ENCODE measurements at places on chromosomes 3 and 15.

DNA sequence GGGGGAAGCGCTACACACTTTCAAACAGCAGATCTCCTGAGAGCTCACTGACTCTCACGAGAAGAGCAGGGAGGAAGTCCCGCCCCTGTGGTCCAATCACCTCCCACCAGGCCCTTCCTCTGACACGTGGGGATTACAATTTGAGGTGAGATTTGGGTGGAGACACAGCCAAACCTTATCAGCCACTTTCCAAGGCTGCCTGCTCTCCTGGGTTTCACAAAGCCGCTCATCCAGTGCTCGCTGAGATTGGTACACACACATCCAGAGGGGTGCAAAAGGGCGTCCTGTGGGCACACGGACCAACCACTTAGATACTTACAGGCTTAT is 23.1 kb downstream of the XXYLT1 start:
- DNase-seq, result no peak

GRCh38 chr3:159263750-159264553 is 462.1 kb downstream of the MFSD1 start:
- peak; percentile 13 for DNase-seq

GRCh38 chr3:18559331-18559842 is 134.2 kb upstream of the SATB1 start:
- DNase-seq, result peak; percentile 50

GRCh38 chr3:45259133-45259532 is 33.0 kb upstream of the TMEM158 start:
- DNase-seq, result no peak

DNA sequence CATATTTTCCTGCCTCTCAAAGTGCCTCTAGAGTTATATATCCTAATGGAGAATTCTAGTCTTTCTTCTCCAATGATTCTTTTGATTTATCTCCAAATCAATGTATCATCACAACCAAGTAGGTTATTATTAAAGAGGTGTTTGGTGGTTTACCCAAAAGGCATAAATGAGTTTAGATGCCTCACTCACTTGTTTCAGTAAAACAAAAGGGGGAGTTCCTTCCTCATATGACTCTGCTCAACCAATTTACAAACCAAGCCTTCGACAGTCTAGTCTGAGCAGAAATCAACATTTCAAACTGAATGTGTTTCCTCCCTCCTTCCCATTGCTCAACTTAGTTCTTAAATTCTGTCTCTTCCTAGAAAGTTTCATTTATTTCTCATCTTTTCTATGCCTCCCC is 116.5 kb downstream of the TNIK start:
- DNase-seq, result no peak

DNA sequence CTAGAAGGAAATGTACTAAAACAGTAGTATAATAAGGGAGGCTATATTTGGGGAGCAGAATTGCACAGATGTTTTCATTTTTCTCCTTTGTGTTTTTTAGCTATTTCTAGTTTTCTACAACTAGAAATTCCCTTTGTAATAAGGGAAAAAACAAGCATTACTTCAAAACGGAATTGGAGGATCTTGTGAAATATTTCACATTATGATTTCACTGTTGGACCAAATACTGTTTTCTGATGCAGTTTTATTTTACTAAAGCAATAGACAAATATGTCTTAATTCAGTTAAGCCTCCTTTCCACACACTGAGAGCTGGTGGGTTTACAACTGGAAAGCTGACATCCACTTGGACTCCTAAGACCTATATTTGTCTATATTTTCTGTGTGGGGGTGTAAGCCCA is 7.3 kb downstream of the CCR1 start:
- DNase-seq, result no peak

GRCh38 chr3:142272200-142272891 is 47.0 kb upstream of the GK5 start:
- no peak for DNase-seq

GRCh38 chr3:44016818-44017217 is 224.9 kb upstream of the TOPAZ1 start:
- no peak for DNase-seq

DNA sequence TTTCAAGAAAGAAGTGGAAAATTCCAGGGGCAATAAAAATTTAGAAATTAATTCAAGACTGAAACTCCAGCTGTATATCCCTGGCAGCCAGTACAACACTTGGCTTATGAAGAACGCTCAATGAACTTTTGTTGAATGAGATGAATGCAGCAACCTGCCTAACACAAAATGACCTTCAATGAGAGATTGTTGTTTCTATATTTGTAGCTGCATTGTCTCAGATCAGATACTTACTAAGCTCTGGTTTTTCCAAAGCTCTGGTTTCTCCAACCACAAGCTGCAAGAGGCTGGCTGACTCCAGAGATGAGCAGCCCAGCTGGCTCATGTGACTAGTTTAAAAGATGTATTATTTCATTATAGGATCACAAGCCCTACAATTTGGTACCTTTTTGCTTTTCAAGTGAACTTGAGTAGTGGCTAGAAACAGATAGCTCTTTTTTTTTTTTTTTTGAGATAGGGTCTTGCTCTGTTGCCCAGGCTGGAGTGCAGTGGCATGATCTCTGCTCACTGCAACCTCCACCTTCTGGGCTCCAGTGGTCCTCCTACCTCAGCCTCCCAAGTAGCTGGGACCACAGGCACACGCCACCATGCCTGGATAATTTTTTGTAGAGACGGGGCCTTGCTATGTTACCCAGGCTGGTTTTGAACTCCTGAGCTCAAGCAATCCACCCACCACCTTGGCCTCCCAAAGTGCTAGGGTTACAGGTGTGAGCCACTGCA is 57.4 kb downstream of the UMPS start:
- no peak for DNase-seq

DNA sequence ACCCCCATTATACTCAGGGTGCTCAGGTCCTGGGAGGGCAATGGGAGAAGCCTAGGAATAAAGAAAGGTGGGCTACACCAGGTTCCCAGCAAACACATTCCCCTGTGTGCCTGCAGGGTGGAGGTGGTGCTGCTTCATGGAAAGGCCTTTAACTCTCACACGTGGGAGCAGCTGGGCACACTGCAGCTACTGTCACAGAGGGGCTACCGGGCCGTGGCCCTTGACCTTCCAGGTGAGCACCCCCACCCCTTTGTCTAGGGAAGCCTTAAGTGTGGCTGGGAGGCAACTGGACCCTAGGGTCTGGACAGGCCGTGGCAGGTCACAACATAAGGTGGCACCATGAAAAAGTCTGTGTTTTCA is 3.3 kb downstream of the ABHD14A start:
- no peak for DNase-seq

DNA sequence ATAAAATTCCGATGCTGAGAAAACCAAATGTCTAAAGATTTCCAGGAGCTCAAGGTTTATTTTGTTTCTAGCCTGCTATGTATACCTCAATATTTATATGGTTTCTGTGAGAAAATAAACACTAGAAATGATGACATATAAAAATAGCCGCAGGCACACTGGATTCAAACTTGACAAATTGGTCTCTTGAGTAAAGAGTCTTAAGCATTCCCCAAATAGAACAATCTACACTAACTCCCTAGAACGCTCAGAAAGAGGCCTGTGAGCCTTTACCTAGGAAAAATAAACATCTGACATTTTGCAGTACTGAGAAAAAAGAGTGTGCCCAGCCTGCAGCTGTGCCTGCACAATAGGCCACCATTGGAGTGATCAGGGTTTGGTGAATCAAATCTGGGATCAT is 75.2 kb downstream of the NEK10 start:
- no peak for DNase-seq

GRCh38 chr15:60652870-60653269 is 173.9 kb upstream of the ICE2 start:
- DNase-seq, result no peak

GRCh38 chr15:77744398-77744797 is 111.7 kb upstream of the LINGO1 start:
- DNase-seq, result no peak

GRCh38 chr3:79521221-79521848 is 246.5 kb downstream of the ROBO1 start:
- DNase-seq, result no peak

DNA sequence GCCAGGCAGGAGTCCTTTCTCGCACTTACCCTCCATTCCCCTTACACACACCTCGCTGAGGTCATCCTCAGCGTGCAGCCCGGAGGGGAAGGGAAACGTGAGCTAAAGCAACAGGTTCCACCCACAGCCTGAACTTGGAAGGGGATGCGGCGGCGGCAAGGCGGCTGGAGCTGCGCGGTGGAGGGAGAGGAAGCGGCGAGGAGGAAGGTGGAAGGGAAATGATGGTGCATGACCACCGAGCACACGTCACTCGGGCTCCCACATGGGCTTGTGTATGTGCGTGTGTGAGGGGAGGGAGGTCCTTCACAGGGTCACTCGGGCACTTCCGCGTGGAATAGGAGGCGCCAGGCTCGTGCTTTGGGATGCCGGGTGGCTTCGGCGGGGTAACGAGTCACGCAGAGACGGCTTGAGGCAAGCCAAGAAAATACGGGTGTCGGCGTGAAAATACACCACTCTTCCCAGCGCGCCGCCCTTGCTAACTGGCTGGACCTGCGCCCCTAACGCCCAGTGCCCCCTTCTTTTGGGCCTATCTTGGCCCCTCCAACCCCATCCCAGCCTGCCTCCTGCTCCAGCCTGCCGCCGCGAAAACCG is 225.5 kb upstream of the IL12A start:
- DNase-seq, result no peak

GRCh38 chr3:124851136-124851535 is 36.0 kb downstream of the ITGB5 start:
- DNase-seq, result no peak

DNA sequence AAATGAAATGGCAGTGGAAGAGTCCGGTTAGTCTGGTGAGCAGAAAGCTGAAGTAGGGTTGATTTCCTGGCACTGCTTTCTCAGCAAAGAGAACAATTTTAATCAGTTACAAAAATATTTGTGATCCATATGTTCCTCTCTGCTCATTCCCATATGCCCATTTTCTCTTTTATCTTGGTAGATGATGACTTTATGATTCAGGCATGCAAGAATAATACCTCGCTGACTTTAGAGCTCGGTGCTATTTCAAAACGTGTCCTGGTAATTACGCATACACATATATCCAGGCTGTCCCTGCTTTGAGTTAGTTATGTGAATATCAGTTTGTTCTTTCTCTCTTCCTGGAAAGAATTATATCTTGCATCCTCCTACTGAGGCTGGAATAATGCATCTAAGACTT is 38.5 kb downstream of the ARPP21 start:
- DNase-seq, result no peak

DNA sequence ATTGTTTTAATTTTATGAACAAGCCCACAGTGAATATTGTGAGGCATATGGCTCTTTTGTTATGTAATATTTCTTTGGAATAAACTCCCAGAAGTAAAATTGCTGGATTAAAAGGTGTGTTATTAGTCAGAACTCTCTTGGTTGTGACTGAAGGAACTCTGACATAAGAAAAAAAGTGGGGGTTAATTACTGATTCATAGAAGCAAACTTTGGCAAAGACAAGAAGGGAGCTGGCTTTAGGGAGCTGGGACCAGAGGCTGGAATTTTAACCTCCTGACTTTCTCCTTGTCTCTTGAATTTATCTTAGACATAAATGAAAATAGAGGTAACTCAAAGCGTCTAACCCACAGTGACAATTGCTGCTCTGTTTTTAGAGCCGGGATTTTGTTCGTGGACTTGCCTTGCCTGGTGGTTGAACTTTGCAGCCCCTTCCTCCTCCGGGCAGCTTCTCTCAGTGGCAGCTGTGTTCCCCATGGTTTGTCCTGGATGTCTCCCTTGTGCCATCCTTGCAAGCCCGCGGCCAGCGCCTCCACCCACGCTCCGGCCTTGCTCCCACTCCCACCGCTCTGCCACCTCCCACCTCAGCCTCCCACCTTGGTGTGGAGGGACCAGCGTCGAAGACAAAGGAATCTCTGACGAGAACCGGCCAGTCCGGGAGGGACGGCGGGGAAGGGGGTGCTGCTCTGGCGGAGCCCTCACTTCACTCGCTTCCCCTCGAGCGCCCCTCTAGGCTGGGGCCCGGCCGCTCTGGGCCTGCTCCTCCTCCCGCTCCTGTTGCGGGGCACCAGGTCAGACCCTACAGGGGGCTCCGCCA is 28.0 kb downstream of the ARHGAP31 start:
- DNase-seq, result no peak

- no peak for DNase-seq
These were observed 71.9 kb downstream of the MRPL46 start for GRCh38 chr15:88395241-88395640.

DNA sequence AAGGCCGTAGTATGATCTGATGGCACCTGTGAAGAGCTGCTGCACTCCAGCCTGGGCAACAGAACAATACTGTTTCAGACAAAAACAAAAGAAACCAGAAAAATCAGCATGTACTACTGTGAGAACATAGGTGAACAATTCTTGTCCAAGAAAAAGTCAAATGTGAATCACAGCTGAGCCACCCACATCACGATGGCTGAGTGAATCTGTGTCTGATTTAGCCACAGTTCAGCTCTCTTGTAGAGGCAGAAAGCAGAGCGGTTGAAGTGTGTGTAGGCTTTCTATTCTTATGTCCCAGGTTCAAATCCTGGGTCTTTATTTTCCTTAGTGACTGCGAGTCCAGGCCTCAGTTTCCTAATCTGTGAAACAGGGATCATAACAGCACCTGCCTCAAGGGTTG is 4.4 kb upstream of the FURIN start:
- no peak for DNase-seq

DNA sequence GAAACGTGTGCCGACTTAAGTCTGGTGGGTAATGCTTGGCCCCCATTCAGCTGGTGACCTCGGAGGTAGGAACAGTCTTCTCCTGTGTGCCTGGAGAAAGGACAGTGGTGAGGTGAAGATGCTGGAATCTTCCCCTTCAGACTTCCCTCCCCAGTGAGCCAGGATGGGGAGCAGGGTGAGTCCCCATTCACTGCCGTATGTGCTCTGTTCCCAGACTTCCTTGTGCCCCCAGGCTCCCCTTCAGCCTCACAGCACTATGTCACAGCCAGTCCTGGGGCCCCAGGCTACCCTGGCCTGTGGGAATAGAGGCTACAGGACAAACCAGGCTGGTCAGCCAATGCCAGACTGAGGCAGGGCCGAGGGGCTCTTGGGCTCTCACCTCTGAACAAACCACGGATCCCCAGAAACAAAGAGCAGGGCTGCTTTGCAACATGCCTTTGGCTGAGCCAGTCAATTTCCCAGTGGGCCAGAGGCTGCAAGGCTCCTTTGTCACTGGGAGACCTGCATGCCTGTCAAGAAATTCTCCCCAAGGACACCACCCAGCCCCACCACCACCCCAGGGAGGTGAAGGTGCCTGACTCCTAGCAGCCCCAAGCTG is 31.8 kb upstream of the HHATL start:
- DNase-seq, result no peak

Data from stimulated activated naive CD8-positive, alpha-beta T cell treated with anti-CD3 and anti-CD28 coated beads, Interleukin-15, amount 100 ng/mL, for 72 hours (primary cell).